ENCODE measurements at places on chromosomes 16 and 17.

DNA sequence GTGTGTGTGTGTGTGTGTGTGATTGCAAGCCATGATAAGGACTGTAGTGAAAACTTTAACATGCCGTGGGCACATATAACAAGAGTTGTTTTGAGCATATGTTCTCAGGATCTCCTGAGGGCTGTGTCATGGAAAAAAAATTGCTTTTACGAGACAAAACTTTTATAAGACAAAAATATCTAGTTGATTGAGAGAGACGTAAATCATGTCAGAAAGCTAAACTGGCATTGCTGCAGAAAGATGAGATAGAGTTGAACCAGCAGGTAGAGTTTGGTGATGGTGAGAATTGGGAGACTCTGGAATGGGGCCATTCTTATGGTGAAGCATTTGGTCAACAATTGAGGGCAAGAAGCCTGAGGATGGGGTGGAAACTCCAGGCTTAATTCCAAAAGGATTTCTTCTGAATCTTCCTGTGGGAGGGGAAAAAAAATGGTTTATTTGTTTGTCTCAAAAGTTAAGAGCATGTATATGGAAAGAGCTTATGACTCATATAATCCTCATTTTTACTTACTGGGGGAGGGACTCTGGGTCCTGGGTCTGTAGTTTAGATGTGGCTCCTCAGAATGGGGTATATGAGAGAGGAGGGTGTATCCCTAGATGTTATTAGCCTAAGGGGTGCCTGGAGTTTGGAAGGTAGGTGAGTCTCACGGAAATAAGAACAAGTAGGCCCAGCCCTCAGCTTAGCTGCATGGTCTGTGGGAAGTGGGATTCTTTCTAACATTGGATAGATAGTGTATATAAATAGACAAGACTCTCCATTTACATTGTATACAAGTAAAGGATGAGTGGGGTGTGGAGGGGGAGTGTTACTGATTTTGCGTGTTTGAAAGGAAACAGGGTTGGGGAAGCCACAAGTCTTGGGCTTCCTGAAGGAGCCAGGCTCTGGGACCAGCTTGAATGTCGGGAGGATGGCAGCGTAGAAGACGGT, 7.1 kb downstream of the MINK1 start:
- no peak for DNase-seq

- no peak for DNase-seq
Measured at GRCh38 chr17:38339891-38340290, 3.9 kb downstream of the GPR179 start.

- DNase-seq, result no peak
Measured at GRCh38 chr16:749010-749409, 8.2 kb upstream of the CIAO3 start.

- DNase-seq, result no peak
Measured at GRCh38 chr16:88782454-88783390, 2.3 kb downstream of the PIEZO1 start.

DNA sequence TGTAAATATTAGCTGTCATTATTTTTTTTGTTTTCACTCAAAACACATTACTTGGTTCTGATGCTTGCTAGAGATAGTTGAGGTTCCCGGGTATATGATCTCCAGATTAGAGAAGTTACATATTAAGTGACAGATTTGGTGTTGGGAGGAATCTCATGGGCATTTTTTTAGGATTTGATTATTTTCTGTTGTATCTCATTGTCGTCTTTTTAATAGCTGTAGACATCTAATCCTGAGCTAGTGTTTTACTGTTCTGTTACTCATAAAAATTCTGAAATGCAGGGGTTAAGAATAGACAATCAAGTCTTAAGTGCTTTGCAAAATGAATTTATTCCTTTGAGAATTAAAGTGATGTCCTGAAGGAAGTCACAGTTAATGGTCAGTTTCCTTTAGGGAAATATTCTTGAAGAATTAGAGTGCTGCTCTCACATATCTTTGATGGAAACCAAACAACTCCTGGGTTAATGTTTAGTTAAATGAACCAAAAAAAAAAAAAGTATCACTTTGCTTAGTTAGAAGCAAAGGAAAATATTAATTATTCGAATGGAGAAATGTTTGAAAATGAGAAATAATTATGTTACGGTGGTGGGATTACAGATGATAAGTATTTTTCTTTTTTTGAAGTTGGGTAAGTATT, 251.7 kb upstream of the CACNG5 start:
- DNase-seq, result no peak

DNA sequence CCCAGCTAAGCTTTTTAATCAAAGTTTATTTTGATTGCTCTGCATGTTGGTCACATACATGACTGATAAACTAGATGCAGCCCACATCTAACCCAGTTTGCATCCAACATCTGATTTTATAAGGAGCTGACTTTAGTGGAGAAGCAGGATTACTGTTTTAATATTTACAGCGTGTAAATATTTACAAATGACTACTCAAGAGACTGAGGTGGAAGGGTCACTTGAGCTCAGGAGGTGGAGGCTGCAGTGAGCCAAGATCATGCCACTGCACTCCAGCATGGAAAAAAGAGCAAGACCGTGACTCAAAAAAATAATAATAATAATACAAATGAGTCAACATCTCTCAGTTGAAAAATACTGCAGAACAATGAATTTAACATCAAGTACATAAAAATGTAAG, 50.8 kb downstream of the PARN start:
- DNase-seq, result no peak

DNA sequence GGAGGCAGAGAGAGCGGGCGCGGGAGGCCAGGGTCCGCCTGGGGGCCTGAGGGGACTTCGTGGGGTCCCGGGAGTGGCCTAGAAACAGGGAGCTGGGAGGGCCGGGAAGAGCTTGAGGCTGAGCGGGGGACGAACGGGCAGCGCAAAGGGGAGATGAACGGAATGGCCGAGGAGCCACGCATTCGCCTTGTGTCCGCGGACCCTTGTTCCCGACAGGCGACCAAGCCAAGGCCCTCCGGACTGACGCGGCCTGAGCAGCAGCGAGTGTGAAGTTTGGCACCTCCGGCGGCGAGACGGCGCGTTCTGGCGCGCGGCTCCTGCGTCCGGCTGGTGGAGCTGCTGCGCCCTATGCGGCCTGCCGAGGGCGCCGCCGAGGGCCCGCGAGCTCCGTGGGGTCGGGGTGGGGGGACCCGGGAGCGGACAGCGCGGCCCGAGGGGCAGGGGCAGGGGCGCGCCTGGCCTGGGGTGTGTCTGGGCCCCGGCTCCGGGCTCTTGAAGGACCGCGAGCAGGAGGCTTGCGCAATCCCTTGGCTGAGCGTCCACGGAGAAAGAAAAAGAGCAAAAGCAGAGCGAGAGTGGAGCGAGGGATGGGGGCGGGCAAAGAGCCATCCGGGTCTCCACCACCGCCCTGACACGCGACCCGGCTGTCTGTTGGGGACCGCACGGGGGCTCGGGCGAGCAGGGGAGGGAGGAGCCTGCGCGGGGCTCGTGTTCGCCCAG, 1.2 kb upstream of the CBX4 start:
- no peak for DNase-seq

DNA sequence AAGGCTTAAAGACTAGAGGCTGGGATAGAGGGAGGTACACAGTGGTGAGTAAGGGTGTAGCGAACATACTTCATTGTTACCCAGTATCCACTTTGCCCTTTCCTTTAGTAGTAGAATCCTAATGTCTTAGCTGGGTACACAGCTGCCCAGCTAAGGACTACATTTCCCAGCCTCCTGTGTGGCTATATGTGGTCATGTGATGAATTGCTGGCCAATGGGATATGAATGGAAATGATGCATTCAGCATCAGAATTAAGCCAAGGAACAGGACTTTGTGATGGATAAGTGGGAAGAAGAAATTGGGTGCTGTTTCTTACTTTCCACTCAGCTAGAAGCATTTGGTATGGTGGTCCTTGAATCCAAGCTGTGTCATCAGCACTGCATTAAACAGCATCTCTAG, 55.9 kb downstream of the FOXL1 start:
- no peak for DNase-seq

DNA sequence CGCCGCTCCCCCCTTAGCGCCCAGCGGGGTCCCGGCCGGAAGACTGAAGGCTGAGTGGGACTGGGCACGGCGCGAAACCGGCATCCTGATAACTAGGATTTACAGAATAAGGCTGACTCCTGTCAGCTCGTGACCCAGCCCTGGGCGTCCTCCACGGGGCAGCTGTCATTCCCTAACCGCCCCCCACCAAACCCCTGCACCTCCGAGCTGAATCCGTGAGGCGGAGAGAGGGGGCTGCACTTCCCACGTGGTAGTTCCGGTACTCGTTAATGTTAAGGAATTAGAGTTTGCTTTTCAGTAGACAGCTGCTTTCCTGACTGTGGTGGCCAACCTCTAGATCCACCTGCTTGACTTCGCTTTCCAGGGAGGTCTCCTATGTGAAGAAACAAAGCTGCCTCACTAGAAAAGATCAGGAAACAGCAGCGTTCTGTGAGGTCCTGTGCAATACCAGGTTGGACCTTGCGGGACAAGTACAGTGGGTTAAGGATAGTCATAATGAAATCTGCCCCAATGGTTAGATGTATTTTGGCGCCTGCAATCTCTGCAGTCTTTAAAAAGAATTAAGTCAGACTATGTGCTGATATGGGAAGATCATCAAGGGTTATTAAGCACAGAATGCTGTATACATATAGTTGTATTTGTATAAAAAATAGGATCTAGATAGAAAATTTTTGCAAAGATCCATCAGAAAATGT, 1.1 kb upstream of the WBP2 start:
- DNase-seq, result no peak

GRCh38 chr17:82795615-82796014, 43.8 kb downstream of the TBCD start:
- no peak for DNase-seq

DNA sequence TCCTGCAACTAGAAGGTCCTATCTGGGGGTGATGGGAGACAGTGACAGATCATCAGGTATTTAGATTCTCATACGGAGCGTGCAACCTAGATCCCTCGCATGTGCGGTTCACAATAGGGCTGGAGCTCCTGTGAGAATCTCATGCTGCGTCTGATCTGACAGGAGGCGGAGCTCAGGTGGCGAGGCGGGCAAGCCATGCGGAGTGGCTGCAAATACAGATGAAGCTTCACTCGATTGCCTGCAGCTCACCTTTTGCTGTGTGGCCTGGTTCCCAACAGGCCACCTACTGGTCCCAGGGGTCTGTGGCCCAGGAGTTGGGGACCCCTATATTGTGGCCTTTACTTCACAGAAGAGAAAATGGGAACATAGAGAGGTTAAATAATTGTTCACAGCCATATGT, 200.4 kb downstream of the IRF8 start:
- no peak for DNase-seq

GRCh38 chr17:9021992-9022572, 772 bp downstream of the NTN1 start:
- DNase-seq, result no peak

DNA sequence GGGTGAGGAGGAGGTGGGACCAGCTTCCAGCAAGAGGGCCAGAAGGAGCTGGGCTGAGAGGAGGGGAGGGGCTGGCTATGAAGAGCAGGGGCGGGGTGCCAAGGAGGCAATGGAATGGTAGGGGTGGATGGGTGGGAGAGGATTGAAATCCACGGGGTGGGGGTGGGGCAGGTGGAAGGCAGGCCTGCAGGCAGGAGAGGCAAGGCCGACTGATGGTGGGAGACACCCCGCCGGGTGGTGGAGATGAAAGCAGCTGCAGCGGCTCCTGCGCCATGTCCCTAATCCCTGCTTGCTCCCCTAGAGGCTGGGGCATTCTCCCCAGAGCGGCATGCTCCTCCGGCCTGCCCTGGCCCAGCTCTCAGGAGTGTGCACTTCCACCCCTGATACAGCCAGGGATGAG, 27.8 kb upstream of the TAC4 start:
- no peak for DNase-seq

DNA sequence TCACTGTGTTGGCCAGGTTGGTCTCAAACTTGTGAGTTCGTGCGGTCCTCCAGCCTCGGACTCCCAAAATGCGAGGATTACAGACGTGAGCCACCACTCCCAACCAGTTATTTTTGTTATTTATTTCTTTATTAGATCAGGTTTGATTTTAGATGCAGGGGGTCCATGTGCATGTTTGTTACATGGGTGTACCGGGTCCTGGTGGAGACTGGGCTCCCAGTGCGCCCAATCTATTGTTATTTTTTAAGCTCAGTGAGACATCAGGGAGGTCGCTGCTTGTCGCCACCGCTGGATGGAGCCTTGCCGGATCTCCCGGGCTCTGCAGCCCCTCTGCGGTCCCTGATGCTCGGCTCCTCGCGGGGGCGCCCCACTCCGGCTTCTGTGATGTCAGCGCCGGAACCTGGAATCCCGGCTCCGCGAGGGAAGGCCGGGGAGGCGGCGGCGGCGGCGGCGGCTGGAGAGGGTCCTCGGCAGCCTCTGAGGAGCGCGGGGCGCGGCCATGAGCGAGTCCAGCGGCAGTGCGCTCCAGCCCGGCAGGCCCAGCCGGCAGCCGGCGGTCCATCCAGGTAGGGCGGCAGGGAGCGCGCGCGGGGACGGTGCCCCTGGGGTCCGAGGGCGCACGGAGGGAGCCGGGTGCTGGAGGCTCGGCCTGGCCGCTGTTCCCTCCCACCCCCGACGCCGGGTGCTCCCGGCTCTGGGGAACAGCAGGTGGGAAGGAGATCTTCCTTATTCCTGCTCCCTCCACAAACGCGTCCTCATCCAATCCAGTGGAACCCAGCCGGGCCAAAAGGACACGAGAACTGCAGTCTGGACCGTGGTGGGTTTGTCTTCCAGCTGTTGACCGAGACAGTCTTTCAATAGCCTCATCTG, at the start of gene TMC7:
TSS of gene TMC7 (plus strand) at position 370 of the 870 bp plus-strand sequence. CDS start at position 500, 130 bp downstream.
- no peak for DNase-seq

DNA sequence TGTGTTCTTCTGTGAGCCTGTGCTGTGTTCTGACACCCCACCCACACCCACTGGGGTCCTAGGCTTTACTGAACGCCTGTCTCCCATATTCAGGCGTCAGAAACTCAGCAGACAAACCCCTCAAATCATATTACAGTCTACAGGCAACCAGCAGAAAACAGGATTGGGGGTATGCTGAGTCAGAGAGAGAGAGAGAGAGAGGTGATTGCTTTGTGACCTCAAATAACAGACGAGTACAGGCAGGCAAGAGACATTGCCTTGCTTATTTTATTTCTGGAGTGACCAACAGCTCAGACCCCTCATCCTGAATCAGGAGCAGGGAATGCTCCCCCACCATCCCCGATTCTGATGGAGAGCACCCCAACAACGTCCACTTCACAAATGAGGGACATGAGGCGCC, 473.9 kb downstream of the PMP22 start:
- DNase-seq, result no peak

Measured in vagina (tissue), 2 donors.